ENCODE measurements at places on chromosomes 3 and 15. TPM values are rescaled to one million over a fixed set of nuclear protein-coding genes. Genes with fewer than 3 reads are reported as not detected.

DNA sequence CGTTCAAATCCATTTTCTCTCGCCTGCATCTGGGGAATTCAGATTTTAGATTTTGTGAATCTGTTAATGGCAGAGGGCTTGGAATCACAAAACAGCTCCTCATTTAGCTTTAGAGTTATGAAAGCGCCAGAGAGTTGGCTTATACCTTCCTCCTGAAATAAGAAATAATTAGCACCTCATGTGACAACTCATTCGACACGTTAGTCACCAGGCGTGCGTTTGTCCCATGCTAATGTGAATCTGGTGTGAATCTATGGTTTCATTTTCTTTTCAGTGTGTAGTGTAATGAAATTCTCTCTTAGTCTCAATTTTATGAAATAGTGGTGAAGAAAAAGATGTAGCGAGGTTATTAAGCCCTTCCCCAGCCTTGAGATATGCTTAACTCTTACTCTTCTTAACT is 89.4 kb downstream of the EDEM1 start:
- H3K27ac ChIP-seq = no peak overlapping the region
- no peaks in the 10 kb centered on the region for H3K27me3 ChIP-seq
- H3K36me3 ChIP-seq = no peaks in the 10 kb centered on the region
- no peak overlapping the region for H3K4me3 ChIP-seq
- no peaks in the 10 kb centered on the region for H3K4me1 ChIP-seq

DNA sequence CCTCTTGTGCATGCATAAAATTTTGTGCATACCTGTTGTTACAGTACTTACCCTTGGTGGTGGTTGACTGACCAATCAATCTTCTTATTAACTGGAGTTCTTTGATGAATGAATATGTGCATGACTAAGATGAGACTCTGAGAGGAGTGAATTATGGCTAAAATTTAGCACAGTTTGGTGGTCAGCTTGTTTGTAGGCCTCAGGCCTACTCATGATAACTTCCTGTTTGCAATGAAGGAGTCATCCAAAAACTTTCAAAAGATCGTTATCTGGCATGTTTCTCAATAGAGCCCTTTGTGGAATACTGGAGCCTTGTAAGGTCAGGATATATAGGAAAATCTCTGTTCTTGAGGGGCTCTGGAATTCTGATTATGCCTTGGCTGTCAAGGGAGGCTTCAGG is 66.5 kb downstream of the LEKR1 start:
- H3K27ac ChIP-seq = no peak overlapping the region
- H3K4me3 ChIP-seq = no peak overlapping the region
- no peaks in the 10 kb centered on the region for H3K4me1 ChIP-seq
- no peaks in the 10 kb centered on the region for H3K27me3 ChIP-seq
- no peak for DNase-seq
- H3K36me3 ChIP-seq = no peaks in the 10 kb centered on the region

DNA sequence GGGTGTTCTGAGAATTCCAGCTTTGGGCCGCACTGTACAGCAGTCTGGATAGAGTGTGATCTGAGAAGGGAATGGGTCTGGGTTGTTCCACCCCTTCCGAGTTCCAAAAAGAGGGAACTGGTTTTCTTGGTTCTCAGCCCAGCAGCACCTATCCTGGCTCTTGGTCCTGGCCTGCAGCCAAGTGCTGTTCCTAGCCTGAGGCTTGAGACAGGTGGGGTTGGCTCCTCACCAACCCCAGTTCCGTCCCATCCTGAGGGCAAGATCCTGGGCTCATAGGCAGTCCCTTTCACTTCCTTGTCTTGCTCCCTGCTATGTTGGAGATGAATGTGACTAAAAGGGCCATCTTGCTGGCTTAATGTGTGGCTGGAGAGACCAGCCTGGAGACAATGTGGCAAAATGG is 15.2 kb downstream of the IVD start:
- H3K36me3 ChIP-seq = no peaks in the 10 kb centered on the region
- H3K27me3 ChIP-seq = no peaks in the 10 kb centered on the region
- no peak overlapping the region for H3K27ac ChIP-seq
- H3K4me3 ChIP-seq = no peak overlapping the region

The KLHL24 gene
- total RNA-seq = 42.0 TPM

The DUOXA2 gene
- not detected for total RNA-seq
